ENCODE measurements at places on chromosomes 3 and 15. TPM values are rescaled to one million over a fixed set of nuclear protein-coding genes. Genes with fewer than 3 reads are reported as not detected.

The MUSTN1 gene
- 0.40 TPM for total RNA-seq

DNA sequence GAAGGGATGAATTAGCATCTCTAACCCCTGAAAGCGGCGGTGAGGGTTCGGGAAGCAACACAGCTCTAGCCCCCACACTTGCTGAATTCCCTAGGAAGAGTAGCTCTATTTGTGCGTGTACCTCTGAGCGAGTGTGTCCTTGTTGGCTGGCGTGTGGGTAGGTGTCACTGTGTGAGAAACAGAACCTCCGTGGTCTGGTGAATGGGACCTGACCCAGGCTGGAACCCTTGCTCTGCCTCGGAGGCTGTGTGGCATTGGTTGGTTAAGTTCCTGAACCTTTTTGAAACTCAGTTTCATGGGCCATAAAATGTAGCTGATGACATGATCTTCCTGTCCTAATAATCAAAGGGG, 414 bp upstream of the TMEM115 start:
- ATAC-seq, result no peak

The GOLGA6L10 gene
- total RNA-seq, result 3.9 TPM

DNA sequence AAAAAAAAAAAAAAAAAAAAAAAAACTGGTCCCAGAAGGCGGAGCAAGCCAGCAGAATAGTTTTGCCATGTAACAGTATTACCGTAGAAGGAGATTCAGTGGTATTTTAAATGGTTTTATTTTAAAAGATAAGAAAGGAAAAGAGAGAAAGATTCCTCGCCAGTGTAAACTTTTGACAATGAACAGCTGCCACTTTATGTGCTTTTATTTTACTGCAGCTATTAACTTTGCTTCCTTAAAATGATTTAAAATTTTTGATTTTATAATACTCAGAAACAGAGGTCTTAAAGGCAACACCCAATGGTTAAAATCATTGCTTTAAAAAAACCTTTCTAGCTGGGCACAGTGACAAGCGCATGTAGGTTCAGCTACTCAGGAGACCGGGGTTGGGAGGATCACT, 46.8 kb downstream of the TMCO5A start:
- ATAC-seq, result no peak

DNA sequence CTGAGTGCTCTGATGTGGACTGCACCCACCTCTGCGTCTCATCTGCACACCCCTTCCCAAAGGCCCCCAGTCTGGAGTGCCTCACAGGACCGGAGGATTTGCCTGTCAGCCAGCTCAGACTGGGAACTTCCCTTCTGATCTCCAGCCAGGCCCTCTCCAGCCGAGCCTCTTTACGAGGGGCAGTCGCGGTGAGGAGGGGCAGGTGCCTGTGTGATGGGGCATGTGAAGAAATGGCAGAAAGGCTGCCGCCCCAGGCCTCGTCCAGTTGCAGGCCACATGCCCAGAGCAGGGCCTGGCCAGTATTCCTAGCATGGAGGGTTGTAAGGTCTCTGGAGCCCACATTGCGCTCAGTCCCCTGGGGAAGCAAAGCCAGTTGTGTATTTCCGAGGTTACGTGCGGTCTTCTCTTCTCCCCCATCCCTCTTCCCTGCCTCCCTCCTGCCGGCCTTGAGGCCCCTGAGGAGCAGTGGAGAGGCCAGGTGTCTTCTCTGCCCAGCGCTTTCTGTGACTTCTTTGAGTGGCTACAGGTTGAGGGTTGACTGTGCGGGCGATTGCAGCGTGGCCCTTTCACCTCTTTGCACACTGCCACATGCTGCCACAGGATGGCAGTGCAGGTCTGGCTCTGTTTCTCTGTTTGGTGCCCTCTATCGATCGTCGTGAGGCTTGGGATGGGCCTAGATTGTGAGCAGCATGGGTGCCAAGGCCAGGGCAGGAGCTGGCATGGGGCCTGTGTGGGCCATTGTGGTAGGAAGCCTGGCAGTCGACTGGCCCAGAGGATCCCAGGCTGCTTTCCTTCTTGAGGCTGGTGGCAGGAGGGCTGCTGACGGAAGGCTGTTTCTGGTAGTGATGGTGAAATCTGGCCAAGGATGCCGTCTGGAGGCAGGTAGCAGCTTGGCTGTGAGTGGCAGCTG, 5.3 kb downstream of the CLK3 start:
- peak; percentile 75 for ATAC-seq

DNA sequence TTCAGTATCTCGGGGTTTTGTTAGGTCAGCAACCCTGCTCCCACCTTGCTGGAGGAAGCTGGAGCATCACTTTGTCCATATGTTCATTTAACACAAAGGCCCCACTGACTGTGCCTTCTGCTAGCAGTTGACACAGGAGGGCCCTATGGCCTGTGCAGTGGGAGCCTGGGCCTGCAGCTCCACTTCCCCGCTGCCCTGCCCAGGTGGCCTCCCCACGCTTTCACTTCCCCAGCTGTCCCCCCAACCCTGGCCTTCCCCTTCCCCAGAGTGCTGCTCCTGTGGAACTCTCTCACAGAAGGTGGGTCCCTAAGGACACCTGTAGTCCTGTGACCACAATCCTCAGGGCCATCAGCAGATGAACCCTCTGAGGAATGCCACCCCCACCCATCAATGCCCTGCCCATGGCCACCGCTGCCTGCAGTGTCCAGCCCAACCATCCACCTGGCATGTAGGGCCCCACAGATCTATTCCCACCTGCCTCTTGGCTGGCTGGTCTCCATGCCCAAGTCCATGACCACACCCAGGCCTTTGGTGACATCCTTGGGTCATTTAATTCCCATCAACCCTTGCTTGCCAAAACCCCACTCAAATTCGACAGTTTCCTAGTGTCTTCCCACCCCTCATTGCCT, 13.5 kb downstream of the TBC1D21 start:
- no peak for ATAC-seq

- ATAC-seq, result peak; percentile 26
These were observed 163.3 kb downstream of the AKAP13 start for GRCh38 chr15:85543741-85544155.

DNA sequence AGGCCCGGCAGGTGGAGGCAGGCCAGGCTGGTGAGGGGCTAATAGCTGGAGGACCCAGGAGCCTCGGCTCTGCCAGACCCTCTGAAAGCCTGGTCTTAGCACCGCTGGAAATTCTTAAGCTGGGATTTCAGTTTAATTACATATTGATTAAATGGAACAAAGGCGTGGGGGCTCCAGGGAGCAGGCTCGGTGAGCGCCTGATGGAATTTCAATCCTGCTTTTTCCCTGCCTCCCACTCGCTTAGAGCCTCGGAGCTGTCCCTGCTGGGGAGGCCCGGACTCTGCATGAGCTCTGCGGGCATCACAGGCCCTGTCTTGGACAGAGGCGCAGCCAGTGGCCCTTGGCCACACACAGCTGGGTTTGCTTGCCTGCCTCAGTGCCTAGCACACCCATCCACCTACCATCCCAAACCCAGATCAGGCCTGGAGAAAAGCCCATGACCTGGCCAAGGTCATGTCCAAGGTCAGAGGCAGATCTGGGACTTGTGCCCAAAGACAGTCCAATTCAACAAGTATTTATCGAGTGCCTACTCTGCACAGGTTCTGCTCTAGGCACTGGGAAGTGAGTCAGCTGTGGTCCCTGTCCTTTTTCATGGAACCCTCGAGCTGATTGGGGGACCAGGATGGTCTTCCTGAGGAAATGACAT, 40.6 kb downstream of the LINGO1 start:
- no peak for ATAC-seq

The MTFMT gene
- total RNA-seq, result 9.8 TPM

DNA sequence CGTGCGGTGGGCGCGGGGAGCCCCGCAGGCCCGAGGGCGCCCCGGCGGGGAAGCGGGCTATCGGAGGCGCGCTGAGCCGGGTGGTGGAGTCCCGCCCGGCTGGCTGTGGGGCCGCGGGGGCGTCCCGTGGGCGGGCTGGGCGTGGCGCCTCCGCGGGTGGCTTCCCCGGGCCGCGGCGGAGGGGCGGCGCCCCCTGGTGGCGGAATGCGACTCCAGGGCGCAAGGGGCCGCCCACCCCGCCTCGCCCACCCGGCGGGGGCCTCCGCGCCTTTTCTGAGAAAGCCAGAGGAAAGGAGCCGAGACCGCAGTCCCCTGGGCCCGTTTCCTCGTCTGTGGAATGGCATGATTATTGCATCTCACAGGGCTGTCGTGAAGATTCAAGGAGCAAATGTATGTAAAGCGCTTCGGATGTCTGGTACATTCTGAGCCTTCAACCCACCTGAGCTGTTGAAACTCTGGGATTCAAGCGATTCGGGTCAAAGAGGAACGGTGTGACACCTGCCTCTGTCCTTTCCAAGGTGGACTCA, 31.9 kb upstream of the RAB6B start:
- peak; percentile 65 for ATAC-seq

DNA sequence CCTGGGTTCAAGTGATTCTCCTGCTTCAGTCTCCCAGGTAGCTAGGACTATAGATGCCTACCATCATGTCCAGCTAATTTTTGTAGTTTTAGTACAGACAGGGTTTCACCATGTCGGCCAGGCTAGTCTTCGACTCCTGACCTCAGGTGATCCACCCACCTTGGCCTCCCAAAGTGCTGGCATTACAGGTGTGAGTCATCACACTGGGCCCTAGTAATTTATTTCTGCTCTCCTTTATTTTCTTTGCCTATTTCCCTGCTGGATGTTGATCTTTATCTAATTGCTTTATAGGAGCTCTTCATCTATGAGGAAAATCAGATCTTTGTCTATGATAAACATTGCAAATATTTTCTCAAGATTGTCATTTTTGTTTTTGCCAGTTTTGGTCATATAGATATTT, 31.7 kb downstream of the UQCC5 start:
- ATAC-seq, result no peak

The CADM2 gene
- total RNA-seq, result not detected

DNA sequence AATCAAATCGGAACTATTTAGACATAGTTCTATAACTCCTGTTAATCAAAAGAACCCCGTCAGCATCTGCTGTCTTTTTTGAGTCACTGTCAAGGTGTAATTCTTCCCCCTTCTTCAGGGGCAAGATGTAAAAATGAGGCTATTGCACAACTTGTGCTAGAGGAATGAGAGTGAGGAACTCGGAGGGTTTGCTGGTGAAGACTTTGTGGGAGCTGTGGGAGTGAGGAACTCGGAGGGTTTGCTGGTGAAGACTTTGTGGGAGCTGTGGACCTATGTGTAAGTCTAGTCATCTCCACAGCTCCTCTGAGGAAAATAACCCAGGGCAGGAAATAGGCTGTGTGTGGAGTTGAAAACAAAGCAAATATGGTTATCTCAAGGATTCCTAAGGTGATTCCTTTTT, 2.5 kb upstream of the CERS3 start:
- no peak for ATAC-seq

DNA sequence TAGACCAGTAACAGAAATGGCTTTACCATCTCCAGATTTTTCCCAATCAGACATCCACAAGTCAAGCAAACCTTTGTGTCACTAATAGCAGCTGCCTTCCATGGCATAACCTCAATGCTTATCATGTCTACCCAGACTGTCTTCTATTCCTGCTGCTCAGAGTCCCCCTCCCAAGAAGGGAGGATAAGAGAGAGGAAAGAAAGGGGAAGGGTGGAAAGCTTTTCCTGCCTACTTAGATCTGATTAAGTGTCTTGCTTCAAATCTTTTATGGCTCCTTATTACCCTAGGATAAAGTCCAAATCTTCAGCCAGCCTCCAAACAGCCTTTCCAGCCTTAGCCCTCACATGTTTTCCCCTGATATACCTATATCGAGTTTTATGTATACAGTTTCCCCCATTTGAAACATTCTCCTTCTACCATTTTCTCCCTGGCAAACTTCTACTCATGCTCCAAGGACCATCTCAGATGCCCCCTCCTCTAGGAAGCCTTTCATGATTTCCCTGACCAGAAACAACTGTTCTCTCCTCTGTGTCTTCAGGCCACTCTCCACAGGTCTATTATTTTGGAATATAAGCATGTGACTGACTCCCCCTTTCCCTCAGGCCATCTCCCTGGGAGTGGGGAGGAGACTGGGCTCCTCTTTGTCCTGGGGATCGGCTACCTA, 7.9 kb upstream of the SSUH2 start:
- no peak for ATAC-seq

GRCh38 chr3:5190147-5190791, 2.8 kb downstream of the EDEM1 start:
- no peak for ATAC-seq

The TM4SF18 gene
- total RNA-seq, result 0.76 TPM

- ATAC-seq, result no peak
These were observed 657.0 kb upstream of the NAALADL2 start for GRCh38 chr3:174202116-174202515.

The SLC24A5 gene
- total RNA-seq, result not detected

The MRPS25 gene
- 46.4 TPM for total RNA-seq

The OR5K2 gene
- not detected for total RNA-seq

- no peak for ATAC-seq
These were observed 75.6 kb upstream of the AGBL1 start for GRCh38 chr15:86004061-86004460.

The PAQR9 gene
- not detected for total RNA-seq

The SMCO1 gene
- total RNA-seq, result not detected

DNA sequence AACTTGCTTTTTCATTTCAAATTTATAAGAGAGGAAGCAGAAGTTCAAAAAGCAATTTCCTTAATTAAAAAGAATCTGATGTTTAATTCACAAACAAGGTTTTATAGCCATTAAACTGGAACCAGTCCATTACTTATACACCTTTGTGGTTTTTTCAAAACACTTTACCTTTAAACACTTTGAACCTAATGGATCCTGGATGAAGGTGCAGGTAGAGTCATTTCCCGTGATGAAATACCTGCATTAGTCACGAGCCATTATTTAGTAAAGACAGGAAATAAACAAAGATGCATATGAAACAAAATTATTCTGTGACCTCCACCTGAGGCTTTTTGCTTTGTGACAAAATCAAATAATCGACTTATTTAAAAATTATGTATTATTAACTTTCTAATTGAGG, 341.7 kb upstream of the UBE2E2 start:
- ATAC-seq, result no peak

The ENTPD3 gene
- total RNA-seq, result 9.2 TPM

GRCh38 chr3:110362751-110363150, 708.9 kb upstream of the NECTIN3 start:
- ATAC-seq, result no peak

The IGSF10 gene
- total RNA-seq, result 0.20 TPM

GRCh38 chr3:111800472-111800871, 58.6 kb upstream of the PHLDB2 start:
- no peak for ATAC-seq

GRCh38 chr3:31704591-31705179, 172.0 kb downstream of the STT3B start:
- ATAC-seq, result peak; percentile 87

The LIPH gene
- total RNA-seq, result 14.6 TPM

- ATAC-seq, result no peak
These were observed 9.7 kb upstream of the FBXL22 start for GRCh38 chr15:63587527-63587926.

Measured in esophagus mucosa (tissue), 1 donor.